ENCODE measurements at places on chromosomes 5 and 9.

GRCh38 chr5:88388476-88389337 lies 120.1 kb upstream of the TMEM161B start:
- no peak for DNase-seq

DNA sequence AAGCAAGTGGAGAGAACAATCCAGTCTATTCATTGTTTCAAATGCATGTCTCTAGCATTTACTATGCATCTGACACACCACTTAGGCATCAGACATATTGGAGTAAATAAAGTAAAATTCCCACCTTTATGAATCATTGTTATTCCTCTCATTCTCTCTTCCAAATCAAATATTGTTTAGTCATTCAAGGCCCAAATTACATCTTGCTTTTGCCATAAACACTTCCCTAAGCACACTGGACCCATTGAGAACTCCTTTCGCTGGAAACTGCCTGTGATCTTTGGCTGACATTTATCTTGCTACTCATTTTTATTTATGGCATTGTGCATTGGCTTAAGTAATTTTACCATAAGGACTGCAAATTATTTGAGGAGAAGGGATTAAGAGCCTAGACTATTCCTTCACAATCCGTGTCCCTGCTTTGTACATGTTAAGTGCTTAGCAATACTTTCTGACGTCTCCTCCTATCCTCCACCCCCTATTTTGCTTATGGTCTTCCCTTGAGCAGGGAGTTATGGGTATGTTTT lies 7.4 kb downstream of the C5orf46 start:
- no peak for DNase-seq

GRCh38 chr5:32489791-32490562 lies 45.4 kb upstream of the ZFR start:
- DNase-seq: peak; percentile 88

- DNase-seq: no peak
Observed at GRCh38 chr5:39892708-39893107, 467.9 kb upstream of the DAB2 start.

GRCh38 chr9:2414465-2414864 lies 207.1 kb upstream of the VLDLR start:
- no peak for DNase-seq

DNA sequence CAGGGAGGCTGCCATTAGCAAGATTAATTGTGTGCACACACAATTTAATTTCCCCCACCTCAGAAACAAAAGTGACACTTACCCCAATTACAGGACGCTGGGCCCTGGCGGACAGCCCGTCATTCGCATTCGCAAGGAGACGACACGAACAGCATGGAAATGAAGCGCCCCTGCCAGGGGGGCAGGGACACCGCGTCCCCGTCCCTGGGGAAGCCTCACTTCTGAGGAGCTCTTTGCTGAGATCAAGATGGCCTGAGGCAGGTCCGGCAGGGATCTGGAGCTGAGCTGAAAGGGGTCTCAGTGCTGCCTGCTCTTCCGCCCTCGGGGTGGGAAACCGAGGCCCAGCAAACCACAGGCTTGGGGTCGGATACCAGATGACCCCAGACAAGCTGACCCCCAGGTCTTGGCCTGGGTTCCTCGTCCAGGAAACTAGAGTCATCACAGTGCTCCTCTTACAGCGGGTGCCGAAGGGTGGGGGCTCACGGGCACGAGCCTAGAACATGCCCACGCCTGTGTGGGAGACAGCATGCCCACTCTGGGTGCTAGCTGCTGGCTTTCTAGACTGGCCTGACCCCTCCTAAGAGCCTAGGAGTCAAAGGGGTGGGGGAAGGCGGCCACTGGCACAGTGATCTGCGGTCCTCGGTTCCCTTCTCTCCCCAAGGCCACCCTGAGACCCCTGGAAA lies 103.2 kb downstream of the VAV2 start:
- peak; percentile 74 for DNase-seq

DNA sequence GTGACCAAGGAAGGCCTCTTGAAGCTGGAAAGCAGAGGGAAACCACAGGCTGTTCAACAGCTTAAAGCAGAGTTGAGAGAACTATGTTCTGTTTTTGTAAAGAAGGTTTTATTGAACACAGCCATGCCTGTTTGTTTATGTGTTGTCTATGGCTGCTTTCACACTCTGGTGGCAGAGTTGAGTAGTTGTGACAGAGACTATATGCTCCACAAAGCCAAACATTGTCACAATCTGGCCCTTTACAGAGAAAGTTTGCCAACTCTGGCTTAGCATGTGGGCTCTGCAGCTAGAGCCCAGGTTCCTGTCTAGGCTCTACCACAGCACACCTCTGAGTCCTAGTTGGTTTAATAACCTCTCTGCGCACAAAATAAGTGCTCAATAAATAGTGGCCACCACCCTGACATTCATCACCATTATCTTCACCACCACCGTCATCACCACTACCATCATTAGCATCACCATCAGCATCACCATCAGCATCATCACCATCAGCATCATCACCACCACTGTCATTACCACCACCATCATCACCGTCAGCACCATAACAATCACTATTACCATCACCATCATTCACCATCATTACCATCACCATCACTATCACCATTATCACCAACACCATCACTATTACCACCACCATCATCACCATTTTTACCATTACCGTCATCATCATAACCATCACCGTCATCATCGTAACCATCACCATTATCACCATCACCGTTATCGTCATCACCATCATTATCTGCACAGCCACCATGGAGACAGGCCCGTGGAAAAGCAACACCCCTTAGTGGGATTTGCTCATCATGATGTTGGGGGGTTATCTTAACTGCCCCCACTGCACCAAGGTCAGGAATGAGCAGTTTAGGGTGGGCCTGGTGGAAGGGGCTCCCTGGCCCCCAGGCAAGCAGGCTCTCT lies 18.3 kb downstream of the AKNA start:
- no peak for DNase-seq

DNA sequence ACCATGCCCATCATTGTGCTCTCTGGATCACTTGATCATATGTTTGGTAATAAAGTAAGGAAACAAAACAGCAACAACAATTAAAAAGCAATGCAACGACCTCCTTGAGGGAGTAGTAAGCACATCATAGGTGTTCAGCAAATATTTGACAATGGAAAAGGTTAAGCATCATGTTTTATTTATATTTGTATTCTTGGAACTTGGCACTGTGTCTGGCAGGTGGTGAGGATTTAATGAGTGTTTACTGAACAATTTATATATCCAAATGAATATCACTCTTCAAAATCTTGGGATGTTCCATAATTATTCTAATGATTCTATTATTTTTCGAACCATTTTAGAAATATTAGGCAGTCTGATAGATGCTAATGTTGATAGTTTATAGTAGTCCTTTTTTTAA lies 6.2 kb downstream of the PIP5K1B start:
- DNase-seq: no peak

DNA sequence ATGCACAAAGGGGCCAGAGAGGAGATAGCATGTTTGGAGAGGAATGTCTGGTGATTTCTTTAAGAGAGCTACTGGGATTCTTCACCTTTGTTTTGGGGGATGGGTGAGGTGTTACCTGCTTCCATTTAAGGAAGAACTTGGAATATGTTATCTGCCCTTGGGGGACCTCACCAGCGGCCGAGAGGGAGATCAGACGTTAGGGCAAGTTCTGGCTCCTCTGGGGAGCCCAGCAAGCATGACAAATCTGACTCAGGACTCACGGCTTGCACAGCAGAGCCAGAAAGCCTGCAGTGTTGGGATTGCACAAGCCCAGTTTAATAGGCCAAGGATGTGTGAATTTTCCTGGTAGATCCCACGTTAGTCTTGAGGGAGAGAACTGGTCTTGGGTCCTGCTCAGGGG lies 40.3 kb downstream of the SLC28A3 start:
- DNase-seq: no peak

GRCh38 chr9:68492806-68493205 lies 47.9 kb downstream of the TMEM252 start:
- no peak for DNase-seq

DNA sequence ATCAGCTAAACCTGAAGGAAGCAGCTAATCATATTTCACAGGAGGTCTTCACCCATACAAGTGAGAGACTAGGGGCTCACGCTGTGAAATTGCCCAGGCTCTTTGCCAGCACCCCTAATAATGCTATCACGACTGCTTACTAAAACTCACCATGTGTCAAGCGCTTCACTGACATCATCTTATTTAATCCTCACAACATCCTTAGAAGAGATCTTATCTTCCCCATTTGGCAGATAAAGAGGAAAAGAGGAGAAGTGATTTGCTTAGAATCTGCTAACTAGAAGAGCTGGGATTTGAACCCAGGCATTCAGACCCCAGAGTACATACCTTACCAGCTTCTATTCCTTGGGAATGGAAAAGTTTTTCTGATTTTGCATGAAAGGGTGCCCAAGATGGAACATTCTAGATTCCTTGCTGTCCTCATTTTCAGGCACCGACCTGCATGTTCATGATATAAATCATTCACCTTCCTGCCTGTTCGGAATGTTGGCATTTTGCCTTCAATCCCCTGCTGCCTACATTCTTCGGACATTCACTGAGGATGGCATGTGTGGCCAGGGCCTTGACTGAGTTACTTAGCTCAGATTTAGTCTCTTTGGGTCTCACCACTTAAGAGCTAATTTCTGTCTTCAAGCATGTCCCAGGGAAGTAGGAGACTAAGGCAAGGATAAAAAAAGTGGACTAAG lies 88.1 kb downstream of the SH3TC2 start:
- no peak for DNase-seq

- DNase-seq: no peak
Observed at GRCh38 chr5:168086104-168086610, 205.3 kb upstream of the WWC1 start.

- no peak for DNase-seq
Observed at GRCh38 chr5:53815471-53815870, 255.0 kb downstream of the NDUFS4 start.

All from NCI-H1436 (cell line).